ENCODE measurements at places on chromosomes 1 and 21.

DNA sequence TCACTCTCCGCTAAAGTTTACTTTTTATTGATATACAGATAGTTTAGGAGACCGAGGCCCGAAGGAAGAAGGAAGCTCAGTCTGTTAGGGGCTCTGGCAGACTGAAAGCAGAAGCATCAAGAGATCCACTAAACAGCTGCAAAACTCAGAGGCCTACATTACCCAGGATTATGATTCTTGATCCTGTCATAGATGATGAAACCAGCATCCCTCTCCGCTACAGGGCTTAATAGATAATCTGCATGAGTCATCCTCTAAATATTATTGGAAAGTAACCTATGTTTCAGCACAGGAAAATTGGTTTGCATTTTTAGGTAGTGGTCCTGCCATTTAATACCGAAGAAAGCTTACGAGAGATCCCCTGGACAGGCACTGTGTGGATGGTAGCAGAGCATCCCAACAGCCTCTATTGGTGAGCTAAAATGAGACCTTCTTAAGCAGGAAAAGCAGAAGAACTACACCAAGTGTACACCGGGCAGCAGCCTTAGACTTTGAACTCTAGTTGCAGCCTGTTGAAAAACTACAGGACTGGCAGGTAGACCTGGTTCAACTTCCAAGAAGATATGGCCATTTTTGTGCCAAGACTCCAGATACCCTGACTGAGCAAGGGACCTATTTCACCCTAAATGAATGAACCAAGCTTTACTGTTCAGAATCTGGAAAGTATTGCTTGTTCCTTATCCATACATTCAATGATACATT is 6.8 kb downstream of the CASQ2 start:
- DNase-seq: no peak

- DNase-seq: peak; percentile 94
These were observed 31.6 kb downstream of the OSBPL9 start for GRCh38 chr1:51648180-51649109.

GRCh38 chr1:4847711-4848110 is 193.3 kb downstream of the AJAP1 start:
- DNase-seq: no peak

DNA sequence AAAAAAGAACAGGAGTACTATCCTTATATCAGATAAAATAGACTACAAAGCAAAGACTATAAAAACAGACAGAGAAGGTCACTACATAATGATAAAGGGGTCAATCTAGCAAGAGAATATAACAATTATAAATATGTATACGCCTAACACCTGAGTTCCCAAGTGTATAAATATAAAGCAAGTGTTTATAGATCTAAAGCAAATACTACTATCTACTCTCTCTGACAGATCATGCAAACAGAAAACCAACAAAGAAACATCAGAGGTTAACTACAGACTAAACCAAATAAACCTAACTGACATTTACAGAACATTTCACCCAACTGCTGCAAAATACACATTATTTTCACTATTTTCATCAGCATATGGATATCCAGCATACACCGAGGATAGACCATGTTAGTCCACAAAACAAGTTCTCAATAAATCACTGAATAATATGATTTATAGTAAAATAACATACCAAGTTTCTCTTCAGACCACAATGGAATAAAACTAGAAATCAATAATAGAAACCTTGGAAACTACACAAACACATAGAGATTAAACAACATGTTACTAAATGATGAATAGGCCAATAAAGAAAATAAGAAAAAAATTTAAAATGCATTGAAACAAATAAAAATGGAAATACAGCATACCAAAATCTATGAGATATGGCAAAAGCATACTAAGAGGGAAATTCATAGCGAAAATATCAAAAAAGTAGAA is 22.7 kb downstream of the UCHL5 start:
- no peak for DNase-seq

- DNase-seq: no peak
These were observed 76.4 kb downstream of the DSCAM start for GRCh38 chr21:40770435-40771055.

GRCh38 chr21:33967086-33967571 is 51.5 kb upstream of the ATP5PO start:
- DNase-seq: no peak

DNA sequence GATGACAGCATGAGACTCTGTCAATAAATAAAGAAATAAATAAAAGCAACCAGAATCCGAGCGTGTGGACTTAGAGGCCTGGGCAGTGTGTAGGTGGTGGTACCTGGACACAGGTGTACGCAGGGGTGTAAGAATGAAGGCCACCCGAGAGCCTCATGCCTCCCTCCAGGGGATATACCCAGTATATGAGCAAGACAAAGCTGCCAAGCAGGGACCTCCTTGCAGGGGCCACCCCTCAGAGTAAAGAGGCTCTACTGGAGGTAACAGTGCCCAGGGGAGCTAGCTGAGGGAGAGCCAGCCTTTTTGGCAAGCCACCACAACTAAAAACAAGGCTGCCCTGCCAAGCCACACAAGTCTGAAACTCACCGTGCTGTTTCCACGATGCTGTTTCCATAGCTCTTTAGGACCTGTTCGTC is 179.2 kb upstream of the RAB4A start:
- no peak for DNase-seq

- DNase-seq: no peak
These were observed 6.1 kb upstream of the RABGAP1L start for GRCh38 chr1:174153085-174153824.

DNA sequence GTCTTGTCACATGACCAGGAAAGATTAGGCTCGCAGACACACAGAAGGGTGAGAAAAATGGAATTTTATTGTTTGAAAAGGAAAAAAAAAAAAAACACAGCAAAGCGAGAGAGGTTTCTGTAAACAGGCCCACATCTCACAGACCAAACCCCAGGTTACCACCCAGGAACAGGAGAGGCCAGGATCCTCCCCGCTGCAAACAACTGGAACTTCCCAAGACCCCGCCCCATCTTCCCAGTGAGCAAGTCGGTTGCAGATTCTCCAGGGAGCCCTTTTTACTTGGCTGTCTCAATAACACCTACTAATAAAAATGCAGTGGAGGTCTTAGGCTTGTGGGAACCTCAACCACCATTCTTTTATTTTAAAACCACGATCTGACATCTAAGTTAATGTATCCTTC is 84.7 kb upstream of the ETS2 start:
- DNase-seq: no peak

DNA sequence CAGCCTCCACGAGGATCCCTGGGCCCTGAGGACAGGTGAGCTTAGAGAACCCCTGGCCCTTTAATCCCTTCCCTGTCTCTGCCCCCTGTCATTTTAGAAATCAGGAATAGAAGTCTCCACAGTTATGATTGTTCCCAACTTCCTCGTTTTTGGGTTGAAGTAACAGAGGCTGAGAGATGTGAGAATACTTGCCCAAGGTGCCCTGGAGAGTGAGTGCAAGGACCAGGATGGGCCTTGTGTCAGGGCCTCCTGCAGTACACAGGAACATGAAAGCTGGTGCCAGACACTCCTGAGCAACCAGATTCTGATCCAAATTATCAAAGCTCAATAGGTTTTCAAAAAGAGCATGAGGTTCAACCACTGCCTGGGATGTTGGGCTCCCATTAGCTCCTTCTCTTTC is 10.1 kb downstream of the HLX start:
- no peak for DNase-seq

GRCh38 chr1:56286956-56287355 is 292.4 kb downstream of the PLPP3 start:
- DNase-seq: no peak

GRCh38 chr1:47992720-47993415 is 4.3 kb downstream of the TRABD2B start:
- DNase-seq: no peak

GRCh38 chr21:46149205-46149901 is 6.0 kb downstream of the FTCD start:
- DNase-seq: no peak

- no peak for DNase-seq
These were observed 28.1 kb upstream of the COL6A2 start for GRCh38 chr21:46069719-46070279.

DNA sequence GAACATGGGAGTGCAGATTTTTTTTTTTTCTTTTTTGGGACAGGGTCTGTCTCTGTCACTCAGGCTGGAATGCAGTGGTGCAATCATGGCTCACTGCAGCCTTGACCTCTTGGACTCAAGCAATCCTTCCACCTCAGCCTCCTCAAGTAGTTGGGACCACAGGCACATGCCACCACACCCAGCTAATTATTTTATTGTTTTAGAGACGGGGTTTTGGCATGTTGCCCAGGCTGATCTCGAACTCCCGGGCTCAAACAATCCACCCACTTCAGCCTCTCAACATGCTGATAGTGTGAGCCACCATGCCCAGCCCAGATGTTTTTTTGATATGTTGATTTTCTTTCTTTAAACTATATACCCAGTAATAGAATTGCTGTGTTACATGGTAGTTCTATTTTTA is 57.7 kb downstream of the RGSL1 start:
- peak; percentile 38 for DNase-seq

DNA sequence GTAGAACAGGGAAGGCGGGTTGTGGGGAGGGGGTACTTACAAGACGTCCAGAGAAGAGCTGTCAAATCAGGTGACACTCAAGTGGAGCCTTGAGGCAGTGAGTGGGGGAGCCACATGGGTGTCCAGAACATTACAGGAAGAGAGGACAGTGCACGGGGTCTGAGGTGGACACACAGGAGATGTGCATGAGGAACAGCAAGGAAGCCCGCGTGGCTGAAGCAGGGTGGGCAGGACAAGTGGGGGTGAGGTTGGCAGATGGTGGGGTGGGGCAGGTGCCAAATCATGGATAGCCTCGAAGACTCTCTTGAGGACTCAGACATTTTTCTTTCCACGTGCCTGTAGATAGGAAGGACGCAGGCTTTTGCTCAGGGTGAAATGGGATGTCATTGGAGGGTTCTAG is 921 bp downstream of the SMPDL3B start:
- DNase-seq: no peak

DNA sequence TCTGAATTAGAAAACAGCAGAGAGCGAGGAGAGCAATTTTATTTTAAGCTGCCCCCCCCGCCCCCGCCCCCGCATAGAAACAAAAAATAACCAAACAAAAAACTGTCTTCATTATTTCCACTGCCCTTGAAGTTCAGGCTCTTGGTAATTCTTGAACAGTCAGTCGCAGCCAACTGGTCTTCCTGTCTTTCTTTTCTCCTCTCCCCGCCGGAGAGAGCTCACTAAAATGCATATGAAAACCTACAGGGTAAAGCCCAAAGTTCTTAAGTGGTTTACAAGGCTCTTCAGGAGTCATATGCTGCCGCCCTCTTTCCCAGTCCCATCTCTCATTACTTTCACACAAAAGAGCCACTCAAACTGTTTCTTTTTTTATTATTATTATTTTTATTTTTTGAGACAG is 1.1 kb upstream of the ANKRD35 start:
- no peak for DNase-seq

DNA sequence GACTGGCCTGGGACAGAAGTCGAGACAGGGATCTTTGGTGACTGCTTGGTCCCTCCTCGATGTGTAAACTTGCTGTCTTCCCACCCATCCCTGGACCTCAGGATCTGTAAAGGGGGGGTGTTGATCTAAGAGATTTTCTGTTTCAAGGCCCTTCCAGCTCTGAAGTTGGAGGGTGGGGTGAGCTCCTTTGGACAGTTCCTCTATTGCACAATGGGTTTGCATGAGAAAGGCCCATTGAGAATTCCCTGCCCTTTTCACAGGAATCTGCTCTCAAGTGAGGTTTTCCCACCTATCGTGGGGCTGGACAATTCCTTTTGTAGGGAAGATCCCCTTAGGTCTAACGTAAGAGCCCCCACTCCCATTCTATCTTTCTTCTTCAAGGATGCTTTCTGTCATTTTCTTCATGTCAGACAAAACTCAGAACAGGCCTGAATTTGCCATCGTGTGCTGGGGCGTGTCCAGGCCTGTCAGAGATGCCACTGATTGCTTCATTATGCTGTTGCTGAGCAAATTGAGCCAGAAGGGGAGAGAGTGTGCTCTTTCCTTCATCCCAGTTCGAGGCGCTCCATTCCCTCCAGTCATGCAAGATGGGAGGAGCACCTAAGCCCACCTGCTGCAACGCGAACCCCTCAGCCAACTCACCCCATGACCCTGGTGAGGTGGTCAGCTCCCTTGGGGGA is 149.9 kb upstream of the IGSF21 start:
- no peak for DNase-seq

GRCh38 chr1:170369417-170369816 is 162.5 kb upstream of the GORAB start:
- DNase-seq: no peak

DNA sequence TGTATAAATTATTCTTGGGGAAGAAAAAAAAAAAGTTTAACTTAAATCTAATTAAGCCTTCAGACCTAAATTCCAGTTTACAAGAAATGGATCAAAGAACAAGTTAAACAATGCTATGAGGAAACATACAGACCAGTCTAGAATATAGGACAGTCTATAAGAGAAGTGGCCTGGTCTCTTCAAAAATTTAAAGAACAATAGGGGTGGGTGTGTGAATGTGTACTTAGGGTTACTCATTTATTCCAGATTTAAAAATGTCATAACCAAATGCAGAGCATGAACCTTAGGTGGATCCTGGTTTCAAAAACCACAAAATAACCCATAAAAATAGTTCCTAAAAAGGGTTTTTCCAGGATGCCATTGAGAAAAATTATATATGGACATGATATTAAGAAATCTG is 21.8 kb upstream of the SYNJ1 start:
- no peak for DNase-seq

DNA sequence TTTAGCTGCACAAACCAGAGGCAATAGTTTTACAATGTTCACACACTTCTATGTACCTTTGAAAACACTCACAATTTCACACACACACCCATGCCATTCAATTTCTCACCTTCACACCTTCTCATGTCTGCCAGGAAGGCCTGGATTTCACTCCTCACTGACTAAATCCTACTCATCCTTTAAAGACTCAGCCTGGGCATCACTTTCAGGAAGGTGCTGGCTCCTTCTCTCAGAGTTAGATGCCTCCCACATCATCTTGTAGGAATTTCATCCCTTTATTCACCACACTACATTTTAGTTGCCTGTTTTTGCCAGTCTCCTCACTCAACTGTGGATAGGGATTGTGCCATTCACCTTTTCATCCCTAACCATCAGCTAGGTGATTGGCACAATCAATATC is 2.3 kb downstream of the IL20 start:
- DNase-seq: no peak

DNA sequence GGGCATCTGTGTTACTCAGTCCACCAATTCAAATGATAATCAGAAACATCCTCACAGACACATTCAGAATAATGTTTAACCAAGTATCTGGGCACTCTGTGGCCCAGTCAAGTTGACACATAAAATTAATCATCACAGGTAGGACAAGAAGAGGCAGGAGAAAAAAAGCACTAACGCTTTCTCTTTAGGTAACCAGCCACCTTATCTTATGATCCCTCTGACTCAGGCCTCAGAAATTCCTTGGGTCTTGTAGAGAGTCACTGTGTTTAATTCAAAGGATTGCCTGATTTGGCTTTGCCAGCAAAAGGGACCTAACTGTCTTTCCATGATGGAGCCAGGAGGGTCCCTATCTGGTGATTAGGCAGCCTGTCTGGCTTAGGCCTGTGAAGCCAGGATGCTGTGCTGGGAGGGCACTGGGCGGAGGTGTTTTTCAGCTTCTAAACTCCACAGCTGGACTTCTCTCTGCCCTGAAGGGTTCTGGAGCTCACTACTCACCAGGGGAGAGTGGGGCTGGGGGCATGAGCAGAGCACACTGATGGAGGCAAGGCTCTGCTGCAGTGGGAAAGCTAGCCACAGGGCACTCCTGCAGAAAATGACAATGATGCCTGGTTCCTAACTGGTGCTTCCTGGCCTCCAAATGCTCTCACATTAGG is 36.4 kb upstream of the STUM start:
- DNase-seq: no peak

- DNase-seq: peak; percentile 75
These were observed 49.0 kb downstream of the JAK1 start for GRCh38 chr1:64917328-64917861.

All from OCI-M1 (cell line).